Foreskin melanocyte (primary cell): ENCODE measurements at places on chromosomes 2 and 18.

DNA sequence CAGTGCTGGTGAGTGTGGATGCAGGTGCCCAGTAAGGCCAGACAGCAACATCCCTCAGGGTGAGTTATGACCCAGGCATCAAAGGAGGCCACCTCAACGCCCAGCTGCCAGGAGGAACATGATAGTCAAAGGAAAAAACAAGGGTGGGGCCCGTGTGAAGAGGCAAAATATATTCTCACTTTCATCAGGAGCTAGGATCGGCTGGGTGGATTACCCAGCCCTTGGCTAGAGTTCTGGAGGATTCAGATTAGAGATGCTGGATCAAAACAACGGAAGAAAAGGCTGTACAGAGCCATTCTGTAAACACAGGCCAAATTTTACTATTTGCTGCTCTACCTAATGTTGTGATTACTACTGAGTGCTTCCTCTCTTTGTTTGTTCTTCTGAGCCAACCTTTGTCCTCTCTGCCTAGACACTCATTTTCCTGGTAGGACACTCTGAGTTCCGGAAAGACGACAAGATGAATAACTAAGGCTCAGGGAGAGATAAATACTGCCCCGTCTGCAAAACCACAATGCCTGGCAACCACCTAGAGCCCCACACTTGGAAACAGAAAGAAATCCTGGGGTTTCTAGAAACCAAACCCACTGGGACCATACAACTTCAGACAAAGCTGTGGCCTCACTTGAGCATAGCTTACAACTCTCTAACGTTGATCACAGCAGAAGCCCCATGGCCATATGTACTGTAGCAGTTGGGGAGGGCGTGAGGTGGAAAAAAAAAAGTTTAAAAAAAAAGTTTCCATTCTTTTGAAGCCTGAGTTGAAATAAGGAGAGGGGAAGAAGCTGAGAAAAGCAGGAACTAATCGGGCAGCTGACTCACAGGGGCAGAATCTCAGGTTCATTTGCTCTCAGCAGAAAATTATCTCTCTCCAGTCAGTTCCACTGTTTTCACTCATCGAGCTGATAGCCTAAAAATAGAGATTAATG, 17.8 kb upstream of the PMAIP1 start:
- no peak for DNase-seq

DNA sequence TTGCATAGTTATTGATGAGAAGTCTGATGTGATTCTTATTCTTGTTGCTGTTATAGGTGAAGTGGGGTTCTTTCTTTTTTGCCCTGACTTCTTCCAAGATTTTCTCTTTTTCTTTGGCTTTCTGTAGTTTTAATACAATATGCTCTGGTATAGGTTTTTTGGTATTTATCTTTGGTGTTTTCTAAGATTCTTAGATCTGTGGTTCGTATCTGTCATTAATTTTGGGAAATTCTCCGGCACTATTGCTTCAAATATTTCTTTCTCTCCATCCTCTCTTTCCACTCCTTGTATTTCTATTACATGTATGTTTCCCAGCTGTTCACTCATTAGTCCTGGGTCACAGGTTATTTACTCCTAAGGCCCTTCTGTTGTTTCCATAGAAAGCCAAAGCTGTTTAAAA, 43.8 kb downstream of the SKA1 start:
- DNase-seq = no peak

DNA sequence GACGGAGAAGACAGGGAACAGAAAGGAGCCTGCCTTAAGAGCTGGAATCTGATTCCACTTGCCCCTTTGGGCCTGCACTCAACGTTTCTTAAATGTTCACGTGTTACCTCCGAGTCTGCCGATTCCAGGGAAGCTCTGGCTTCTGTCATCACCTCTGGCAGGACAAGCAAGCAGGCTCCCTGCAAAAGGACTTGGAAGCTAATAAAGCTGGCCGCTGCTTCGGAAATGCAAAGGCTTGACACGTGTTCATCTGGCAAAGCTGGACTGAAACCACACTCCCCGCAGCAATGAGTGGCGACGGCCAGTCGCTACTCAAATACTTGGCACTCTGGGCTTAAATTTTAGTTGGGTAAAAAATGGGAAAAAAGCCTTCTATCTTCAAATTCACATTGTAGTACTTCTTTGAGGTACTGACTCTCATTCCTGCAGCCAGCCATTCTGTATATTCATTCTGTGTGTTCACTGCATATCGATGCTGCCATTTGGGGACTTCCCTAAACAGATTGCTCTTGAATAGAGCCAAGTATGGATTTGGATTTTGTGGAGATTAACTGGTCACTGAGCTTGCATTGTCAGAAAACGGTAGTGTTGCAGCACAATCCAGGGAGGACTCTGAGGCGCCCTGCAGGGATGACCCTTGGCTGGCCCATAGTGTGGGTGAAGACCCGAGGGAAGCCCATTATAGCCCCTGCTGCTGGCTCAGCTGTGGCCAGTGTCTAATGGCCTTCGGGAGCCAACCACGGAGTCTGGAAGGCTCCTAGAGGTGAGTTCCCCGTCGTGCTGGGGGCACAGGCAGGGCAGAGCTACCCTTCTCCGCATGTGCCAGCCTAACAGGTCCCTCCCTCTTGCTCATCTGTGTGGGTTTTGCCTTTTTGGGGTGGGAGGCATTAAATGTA, 231.5 kb downstream of the PRKCE start:
- no peak for DNase-seq

DNA sequence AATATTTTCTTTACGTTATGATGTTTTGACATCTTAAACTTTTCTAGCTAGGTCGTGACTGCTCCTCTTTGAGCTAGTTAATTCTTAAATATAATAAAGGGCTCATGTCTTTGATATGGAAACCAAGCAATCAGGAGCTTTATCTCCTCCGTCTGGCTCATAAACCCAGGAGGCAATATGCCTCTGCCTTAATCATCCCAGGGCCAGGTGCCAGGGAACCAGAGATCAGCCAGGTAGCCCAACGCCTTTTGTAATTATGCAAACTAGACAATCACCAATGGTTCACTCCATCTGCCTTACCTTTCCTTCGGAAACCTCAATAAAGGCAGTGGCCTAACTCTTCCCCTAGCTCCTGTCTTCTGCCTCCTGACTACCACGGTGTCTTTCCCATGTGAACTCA, 213.7 kb downstream of the KCNJ3 start:
- no peak for DNase-seq

DNA sequence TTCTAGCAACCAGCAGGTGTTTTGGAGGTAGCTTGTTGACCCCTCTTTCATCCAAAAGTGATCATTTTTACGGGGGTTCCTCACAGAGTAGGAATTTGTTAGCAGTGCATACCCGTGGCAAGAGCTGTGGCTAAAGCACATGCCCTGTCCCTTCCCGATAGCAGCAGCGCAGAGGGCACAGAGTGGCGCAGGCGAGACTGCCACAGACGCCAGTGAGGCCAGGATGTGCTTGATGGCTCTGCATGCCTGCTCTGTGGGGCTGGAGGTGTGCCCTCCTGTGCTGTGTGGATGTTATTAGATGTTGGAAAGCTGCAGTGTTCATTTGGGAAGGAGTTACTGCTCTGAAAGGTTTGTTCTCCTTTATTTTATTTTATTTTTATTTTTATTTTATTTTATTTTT, 153.6 kb downstream of the FAM210A start:
- DNase-seq = no peak

- no peak for DNase-seq
These were observed 82.1 kb downstream of the CDK15 start for GRCh38 chr2:201888426-201888800.

DNA sequence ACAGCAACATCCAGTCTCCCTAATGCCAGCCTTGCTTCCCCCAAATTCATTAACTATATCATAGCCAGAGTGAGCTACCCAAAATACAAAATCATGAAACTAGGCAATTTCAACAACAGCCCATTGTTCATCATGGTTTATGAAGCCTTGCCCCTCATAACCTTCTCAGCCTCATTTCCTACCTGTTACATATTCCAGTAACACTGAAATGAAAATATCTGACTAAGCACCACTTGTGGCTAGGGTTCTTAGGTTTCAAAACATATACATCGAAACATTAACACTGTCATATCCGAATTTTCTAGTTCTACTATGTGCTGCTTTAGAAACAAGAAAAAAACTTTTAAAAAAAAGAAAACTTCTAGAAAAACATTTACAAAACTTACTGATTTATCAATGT, 59.5 kb downstream of the ATAD2B start:
- DNase-seq = no peak

DNA sequence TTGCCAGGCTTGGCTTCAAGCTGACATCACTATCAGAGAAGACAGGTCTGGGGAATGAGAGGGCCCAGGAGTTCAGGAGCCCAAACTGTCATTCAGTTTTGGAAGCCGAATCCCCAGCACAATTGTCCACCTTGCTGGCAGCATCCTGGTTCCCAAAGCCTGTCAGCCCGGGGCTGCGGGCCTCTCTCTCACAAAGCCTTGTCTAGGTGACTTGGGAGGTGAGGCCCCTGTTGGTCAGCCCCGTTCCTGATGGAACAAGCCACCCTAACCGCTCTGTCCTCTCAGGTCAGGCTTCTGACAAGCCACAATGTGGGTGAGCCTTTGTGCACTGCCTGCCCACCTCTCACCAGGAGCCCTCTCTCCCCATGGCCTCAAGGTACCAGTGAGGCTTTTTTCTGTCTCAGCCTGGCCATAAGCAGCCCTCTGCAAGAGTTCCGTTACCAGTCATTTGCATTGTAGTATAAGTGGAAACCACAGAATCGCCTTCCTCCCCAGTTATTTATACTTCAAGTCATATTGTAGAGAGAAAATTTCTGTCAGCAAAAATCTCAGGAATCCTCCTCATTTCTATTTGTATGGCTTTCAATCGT, 100.6 kb downstream of the MSH2 start:
- no peak for DNase-seq

DNA sequence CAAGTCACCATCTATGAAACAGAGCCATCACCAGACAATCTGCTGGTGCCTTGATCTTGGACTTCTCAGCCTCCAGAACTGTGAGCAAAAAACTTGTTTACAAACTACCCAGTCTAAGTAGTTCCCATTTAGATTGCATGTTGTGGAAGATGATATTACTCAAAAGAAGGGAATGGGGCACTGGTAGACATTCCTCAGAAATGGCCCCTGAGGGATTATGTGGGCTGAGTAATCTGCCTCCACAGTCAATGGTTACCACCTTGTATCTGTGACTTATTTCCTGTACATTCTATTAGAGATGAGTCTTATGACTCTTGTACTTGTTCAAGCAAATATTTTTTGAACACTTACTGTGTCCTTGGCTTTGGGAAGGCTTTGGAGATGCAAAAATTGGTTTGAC, 160.4 kb downstream of the NUP35 start:
- DNase-seq = peak; percentile 75

DNA sequence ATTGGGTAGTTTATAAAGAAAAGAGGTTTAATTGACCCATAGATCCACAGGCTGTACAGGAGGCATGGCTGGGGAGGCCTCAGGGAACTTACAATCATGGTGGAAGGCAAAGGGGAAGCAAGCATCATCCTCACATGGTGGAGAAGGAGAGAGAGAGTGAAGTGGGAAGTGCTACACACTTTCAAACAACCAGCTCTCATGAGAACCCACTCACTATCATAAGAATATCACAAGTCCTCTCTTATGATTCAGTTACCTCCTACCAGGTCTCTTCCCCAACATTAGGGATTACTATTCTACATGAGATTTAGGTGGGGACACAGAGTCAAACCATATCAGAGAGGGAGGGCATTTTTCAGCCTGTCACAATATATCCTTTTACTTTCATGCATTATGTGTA, 22.7 kb upstream of the DOCK10 start:
- DNase-seq = no peak

- no peak for DNase-seq
These were observed 104.6 kb downstream of the PTPN4 start for GRCh38 chr2:119864318-119864717.

DNA sequence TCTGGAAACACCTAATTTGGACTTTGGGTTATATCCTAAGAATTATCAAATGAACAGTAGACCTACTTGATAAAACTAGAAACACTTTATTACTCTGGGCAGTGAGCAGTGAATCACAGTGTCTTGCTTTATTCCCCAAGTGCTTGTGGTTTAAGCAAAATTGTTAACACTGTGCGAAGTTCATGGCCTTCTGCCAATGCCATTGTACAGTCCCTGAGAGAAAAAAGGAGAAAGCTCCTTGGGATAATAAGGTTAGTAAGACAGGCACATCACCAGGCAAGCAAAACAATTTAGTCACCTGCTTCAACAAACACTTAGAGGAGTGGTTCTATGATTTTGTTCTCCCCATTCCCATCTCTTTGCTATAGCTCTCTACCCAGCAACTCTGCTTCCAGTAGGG, 39.8 kb downstream of the ADCYAP1 start:
- peak; percentile 35 for DNase-seq

- DNase-seq = no peak
These were observed 28.9 kb downstream of the TMEM247 start for GRCh38 chr2:46508312-46508711.

GRCh38 chr2:102834523-102835273, 72.9 kb downstream of the TMEM182 start:
- no peak for DNase-seq
